Cerebellar cortex (tissue), 1 donor: ENCODE measurements at places on chromosomes 13 and 19.

GRCh38 chr19:13133241-13133870 lies 15.3 kb downstream of the NACC1 start:
- no peak for DNase-seq

DNA sequence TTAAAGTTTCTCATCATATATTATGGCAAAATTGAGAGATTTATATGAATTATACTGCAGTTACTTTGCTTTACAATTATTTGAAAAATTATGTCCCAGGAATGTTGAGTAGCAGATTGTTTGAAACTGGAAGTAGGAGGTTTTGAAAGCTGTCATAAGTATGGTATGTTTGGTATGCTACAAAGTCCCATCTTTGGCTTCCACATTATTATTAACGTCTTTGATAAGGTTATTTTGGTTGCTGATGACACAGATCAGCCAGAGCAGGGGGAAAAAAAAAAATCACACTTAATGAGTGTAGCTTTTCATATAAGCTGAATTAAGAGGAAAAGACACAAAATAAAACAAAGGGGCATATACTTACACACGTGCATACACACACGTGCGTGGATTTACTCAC lies 130.1 kb downstream of the SLITRK1 start:
- DNase-seq: no peak

GRCh38 chr13:79258489-79258888 lies 147.6 kb downstream of the RBM26 start:
- DNase-seq: no peak

GRCh38 chr19:42292963-42293362 lies 9.0 kb upstream of the PRR19 start:
- no peak for DNase-seq

DNA sequence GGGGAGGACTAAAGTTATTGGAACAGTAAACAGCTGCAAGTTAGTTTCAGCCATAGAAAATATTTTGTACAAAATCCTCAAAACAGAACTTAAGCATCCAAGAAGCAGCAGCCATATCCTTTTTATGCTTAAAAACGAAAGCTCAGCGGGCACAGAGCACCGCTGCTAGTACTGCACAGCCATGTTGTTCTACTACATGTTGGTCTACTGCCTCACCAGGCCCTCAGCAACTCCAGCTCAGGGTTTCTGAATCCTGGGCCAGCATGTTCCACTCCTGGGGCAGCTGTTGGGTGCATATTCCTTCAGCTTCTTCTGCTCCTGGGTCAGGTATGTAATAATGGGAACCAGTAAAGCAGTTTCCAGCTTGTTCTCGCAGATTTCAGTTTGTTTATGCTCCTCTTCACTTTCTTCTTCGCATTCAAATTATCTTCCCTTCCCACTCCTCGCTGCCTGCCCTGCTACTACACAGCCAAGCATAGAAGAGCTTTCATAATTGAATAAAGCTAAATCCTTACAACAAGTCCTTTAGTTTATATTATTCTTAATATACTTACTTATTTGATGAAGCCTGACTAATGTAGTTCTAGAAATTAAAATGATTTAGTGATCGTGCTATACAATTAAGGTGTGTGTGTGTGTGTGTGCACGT lies 820.5 kb upstream of the ATXN8OS start:
- DNase-seq: no peak

GRCh38 chr19:8815780-8816179 lies 16.3 kb downstream of the ZNF558 start:
- no peak for DNase-seq

DNA sequence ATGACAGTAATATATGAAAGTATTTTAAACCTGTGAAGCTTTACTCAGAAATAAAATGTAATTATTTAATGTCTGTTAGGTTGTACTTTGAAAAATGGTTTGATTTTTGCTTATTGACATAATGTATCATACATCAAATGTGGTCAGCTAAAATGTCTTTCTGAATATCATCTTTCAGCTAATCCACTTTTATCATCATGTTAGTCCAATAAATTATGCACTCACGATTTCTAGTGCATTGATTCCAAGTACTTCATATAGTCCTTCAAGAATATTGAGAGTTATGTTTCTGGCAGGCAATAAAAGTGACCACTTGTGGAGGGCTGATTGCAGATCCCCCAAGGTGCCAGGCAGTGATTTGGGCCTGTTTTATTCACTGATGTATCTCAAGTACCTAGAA lies 1204.1 kb downstream of the OLFM4 start:
- no peak for DNase-seq

DNA sequence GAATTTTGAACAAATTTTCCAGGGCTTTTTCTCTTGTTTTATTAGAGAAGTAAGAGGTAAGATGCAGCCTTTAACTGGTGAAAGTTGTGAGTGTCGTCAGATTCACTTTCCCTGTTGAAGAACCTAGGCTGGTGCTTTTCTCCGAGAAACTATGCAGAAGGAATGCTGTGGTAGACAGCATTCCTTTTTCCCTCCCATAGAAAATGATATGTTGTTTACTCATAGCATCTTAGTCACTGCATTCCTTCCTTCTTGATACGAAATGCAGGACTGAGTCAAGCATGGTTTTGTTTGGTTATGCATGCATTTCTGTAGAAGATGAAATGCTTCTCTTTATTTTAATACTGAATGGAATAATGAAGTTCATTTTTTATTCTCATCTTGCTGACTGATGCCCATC lies 3.4 kb downstream of the ITGBL1 start:
- no peak for DNase-seq

GRCh38 chr13:40781717-40782116 lies 7.7 kb upstream of the SLC25A15 start:
- DNase-seq: no peak

DNA sequence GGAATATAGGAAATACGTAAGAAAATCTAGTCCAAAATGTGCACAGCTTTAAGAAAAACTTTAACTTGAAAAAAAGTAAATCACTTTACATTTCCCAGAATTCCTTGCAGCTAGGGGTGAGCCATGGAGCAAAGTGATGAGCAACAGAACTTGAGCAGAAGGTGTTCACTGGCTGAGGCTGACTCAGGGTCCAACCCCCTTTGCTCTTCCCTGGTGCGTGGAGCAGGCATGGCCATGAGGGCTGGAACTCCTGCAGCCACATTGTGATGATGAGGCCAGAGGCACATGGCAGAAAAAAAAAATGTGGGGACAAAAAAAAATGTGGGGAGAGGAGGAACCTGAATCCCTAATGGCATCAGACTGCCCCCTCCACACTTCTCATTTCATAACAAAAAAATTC lies 9.9 kb upstream of the PLA2G4C start:
- DNase-seq: no peak

GRCh38 chr19:3019211-3019854 lies 9.7 kb downstream of the TLE2 start:
- no peak for DNase-seq

GRCh38 chr13:47039106-47039505 lies 142.3 kb upstream of the HTR2A start:
- DNase-seq: no peak

DNA sequence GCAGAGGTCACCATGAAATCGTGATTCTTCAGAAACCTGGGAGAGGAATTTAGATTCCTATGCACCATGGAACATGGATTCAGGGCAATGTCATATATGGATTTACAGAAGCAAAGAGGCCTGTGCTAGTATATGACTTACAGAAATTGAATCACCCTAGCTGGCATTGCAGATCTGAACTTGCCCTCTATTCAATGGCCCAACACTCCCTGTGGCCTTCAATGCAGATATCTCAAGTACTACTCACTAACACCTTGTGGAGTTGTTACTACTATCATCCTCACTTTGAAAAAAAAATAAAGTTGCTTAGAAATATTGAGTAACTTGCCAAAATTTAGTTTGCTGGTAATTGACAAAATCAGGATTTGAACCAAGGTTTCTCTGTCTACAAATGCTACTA lies 305.4 kb upstream of the SLITRK1 start:
- DNase-seq: no peak

DNA sequence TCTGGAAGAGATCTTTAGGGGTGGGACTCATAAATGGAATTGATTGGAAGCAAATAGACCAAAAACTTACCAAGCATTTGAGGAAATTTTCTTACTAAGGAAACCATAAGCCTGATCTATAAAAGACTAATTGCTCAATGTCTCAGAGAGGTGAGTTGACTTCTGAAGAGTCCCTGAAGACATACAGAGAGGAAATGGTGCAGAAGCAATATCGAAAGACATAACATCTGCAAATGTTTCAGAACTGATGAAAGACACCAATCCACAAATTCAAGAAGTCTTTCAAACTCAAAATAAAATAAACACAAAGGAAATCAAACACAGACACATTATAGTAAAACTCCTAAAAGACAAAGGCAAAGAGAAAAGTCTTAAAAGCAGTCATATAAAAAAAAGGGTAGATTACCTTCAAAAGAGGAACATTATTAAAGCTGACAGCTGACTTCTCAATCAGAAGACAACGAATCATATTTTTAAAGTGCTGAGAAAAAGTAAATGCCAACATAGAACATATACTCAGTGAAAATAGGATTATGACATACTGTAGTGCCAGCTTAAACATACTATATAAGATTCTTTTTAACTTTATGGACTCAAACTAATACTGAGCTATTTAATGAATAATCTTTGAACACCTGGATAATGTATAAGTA lies 45.4 kb upstream of the CALM3 start:
- no peak for DNase-seq

DNA sequence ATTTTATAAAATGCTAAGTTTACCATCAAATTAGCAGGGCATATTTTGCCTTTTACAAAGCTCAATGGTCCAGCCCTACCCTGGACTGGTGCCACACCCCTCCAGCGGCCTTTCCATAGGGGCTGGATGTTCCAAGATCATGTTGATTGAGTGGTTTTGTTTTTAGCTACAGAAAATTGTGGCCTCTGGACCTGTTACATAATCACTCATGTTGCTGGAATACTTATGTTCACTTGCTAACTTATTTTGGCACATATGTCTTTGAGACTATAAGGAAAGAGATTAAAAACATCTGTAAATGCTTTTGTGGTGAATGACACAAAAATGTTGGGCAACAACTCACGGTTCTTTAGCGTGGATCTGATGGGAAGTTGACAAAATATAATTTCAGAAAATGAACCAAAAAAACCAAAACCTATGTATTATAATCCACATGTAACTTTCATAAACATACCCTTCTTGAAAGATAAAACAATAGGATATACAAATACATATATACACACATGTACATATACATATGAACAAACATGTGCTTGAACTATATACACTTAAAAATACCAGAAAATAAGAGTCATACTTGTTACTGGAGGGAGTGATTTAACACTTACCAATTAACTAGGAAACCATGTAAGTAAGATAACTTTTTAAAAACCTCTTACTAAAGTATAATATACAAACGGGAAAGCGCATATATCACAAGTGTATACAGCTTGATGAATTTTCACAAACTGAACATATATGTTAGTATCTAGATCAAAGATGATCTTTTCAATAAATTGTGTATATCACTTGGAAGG lies 46.6 kb upstream of the SLC15A1 start:
- DNase-seq: no peak

GRCh38 chr13:94696171-94696570 lies 16.2 kb downstream of the SOX21 start:
- DNase-seq: no peak

DNA sequence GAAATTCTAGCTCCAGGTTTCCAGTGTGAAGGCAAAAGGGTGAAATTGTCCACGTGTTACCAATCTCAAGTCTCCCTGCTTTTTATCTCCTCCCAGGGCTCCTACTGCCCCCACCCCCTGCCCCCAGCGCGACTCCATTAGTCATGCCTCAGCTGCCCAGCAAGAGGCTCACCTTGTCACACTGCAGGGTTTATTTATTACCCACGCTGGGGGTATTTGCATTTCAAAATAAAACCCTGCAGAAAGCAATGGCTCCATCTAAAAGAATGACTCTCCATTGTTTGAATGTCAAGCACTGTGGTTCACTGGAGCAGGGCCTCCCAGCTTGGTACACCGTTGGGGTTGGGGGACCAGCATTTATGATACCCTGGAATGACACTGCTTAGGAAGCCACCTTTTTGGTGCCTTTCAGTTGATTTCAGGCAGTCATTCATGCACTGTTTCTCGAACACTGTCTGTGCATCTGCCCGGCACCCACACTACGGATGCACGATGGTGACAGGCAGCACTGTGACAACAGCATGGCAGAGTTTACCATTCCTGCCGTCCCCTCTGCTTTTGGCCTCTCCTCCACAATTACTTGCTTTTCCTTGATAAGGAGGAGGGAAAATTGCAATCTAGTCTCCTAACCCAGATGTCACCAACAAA lies 9.9 kb upstream of the POP4 start:
- DNase-seq: no peak

- DNase-seq: peak; percentile 94
Observed at GRCh38 chr19:38387550-38388348, at the start of gene GGN. Gene GGN, minus strand, starts transcription at chr19:38388034. Its CDS starts 773 bp downstream, at chr19:38387261.

DNA sequence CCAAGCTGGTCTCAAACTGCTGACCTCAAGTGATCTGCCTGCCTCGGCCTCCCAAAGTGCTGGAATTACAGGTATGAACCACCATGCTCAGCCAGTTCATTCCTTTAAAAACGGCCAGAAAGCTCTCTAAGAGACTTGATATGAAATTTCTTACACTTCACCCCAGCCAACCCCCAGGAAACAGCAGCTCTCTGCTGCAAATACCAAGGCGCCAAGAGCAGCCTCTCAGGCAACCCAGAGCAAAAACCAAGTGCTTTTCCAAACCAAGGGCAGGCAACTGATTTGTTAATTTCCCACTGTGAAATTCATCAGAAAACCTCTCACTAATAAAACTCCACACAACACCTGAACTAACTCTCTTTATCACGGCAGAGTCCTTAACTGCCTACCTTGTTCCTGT lies 44.9 kb downstream of the LATS2 start:
- DNase-seq: no peak

DNA sequence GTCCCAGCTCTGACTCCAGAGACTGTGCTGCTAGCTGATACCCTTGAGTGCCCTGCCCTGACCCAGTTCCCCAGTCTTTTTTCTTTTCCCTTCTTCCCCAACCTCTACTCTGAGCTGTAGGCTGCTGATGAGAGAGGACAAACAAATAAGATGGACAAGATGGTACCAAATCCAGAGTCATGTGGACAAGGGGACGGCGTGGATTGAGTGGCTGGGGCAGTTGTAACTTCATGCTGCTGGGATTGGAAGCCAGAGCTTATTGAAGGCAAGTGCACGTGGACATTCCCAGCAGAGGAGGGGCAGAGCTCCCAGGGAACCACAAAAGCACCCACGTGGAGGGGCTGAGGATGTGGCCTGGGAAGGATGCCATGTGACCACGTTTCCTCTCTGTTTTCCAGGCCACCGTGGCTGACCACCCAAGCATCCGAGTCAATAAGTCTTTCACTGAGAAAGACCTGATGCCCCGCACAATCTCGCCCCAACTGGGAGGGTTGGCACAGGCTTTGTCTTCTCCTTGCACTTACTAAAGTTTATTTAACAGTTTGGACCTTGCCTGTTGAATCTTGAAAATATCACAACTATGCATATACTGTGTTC lies 323.3 kb upstream of the ZNF507 start:
- no peak for DNase-seq

GRCh38 chr13:93356469-93356868 lies 129.9 kb downstream of the GPC6 start:
- DNase-seq: no peak

- DNase-seq: no peak
Observed at GRCh38 chr19:56980906-56981305, 138.9 kb upstream of the USP29 start.

- DNase-seq: no peak
Observed at GRCh38 chr13:50936679-50937078, 27.1 kb downstream of the RNASEH2B start.
